ENCODE measurements at places on chromosomes 2 and 18. TPM values are rescaled to one million over a fixed set of nuclear protein-coding genes. Genes with fewer than 3 reads are reported as not detected.

TUBB8B gene
- 0.38 TPM for polyA plus RNA-seq

ITPRIPL1 gene
- polyA plus RNA-seq = 0.33 TPM

ANKRD30B gene
- polyA plus RNA-seq = not detected

MOCOS gene
- 2.4 TPM for polyA plus RNA-seq
